ENCODE measurements at places on chromosomes 7 and 10.
A peak's percentile ranks its signal among the peaks of the same experiment; 100 is the strongest.

- peak; percentile 17 for DNase-seq
Observed at GRCh38 chr10:65827359-65827758, 1098.5 kb upstream of the LRRTM3 start.

DNA sequence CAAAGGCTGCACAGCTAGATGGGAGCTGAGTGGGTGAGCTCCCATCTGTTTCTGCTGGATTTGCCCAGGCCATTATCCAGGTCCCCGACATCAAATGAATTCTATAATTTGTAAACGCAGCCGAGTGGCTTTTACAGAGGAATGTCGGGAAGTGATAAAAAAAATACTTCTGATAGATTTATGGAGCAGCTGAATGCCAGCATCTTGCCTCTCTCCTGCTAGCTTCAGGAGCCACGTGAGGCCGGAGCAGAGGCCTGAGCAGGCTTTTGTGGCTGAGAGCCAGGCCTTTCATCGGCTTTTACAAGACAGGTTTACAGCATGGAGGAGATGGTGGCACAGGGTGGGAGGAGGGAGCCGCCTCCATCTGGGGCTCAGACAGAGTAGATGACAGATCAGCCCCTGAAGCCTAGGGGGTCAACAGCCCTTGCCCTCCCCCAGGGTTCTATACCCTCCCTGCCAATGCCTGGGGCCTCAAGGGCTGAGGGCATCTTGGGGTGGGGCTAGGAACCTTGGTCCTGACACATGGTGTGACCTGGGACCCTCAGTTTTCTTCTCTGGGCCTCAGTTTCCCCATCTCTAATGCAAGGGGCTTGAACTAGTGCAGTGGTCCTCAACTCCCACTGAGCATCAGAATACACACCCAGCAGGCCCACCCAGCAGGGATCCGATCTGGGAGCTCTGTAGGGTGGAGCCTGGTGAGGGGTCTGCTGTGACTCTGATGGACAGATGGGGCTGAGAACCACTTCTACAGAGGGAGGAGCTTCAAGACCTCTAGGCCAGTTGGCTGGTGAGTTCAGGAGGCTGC lies 44.2 kb upstream of the PCBD1 start:
- DNase-seq: no peak

- no peak for DNase-seq
Observed at GRCh38 chr7:11172835-11173234, 199.2 kb downstream of the PHF14 start.

- DNase-seq: peak; percentile 77
Observed at GRCh38 chr10:71486484-71487114, 89.9 kb downstream of the CDH23 start.

DNA sequence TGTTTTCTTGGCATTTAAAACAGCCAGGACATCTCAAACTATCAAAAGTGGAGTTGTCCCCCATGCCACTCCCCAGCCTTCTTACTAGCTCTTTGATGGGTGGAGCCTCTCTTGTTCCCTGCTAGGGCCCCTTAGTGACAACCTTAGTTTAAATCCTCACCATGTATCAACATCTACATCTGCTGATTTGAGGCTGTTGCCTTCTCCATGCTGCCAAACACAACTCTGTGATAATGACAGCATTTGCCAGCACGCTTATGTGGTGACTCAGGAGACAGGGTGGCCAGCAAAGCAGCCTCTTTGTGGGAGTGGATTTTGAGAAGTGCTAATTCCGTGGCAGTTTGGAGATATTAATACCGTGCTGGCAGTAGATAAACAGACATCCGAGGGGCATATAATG lies 145.4 kb downstream of the LRRC4 start:
- DNase-seq: peak; percentile 90

DNA sequence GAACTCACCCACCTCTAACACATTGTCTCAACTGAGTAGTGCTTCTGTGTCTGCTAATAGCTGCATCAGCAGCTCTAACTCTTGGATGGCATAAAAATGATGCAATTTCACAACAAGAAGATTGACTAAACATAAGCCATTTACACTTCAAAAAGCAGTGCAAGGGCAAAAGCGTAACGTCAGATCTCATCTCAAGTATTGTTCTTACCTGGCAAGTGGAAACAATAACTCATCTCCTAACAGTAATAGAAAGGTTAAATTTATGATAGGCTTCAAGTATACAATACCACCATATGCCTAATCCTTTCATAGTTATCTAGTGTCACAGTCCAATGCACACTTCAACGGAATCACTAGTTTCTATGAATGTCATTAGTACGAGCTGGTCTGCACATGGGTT lies 14.8 kb downstream of the TPK1 start:
- DNase-seq: no peak

All from mesendoderm (in vitro differentiated cells).